ENCODE measurements at places on chromosomes 12 and 14.
A peak's percentile ranks its signal among the peaks of the same experiment; 100 is the strongest.

GRCh38 chr12:49189731-49190716 is 1.1 kb upstream of the TUBA1A start:
- DNase-seq: peak; percentile 22

DNA sequence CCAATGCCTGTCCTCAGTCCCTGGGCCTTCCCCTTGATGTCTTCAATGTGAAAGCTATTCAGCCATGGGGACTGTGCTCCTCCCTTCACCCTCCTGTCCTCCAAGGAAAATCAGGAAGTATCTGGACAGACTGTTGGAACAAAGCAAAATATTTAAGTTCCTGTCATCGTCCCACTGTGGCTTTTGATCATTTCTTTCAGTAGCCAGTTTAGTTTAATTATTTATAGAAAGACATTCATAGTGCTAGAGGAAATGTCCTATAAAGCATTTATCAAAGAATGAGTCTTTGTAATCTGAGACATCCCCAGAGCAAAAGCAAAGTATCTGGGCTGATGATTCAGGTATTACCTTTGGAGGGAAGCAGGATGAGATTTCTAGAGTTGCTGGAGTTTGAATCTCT is 254.1 kb downstream of the NRXN3 start:
- no peak for DNase-seq

- DNase-seq: no peak
These were observed 80.9 kb upstream of the FUT8 start for GRCh38 chr14:65331652-65332051.

DNA sequence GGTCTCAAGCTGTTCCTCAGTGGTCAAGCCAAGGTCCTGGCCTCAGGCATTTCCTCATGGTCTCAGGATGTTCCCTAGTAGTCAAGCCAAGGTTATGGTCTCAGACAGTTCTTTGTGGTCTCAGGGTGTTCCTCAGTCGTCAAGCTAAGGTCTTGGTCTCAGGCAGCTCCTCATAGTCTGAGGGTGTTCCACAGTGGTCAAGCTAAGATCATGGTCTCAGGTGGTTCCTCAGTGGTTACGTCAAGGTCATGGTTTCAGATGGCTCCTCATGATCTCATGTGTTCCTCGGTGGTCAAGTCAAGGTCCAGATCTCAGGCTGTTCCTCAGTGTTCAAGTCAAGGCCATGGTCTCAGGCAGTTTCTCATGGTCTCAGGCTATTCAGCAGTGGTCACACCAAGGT is 540.1 kb downstream of the VRK1 start:
- no peak for DNase-seq

DNA sequence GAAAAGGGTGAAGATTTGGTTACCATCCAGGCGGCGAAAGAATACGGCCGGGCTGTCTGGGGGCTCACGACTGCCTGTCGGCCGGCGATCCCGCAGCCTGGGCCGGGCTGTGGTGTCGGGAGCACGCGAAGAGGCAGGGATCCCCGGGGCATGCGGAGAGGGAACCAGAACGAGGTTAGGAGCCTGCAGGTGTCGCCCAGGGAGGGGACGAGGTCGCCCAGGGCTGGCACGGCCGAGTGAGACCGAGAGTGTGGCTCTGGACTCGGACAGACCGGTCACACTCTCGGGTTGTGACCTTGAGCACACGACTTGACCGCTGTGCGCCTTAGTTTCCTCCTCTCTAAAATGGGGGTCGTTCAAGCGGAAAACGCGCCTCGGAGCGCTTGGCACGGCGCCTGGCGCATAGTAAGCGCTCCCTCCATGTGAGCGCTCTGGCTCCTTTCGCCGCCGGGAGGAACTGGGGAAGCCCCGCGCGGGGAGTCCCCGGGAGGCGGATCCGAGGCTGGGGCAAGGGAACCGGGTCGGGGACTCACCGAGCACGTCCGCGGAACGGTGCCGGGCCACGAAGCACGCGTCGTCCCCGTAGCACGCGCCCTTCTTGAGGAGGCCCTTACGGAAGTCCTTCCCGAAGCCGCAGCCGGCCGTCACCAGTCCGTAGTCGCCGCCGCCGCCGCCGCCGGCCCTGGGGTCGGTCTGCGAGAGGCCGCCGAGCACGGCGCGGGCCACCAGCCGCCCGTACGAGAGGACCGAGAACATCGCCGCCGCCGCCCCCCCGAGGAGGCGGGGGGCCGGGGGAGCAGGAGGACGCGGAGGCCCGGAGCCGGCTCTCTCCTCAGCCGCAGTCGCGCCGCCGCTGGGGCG is 612 bp downstream of the PPTC7 start:
- DNase-seq: peak; percentile 57

DNA sequence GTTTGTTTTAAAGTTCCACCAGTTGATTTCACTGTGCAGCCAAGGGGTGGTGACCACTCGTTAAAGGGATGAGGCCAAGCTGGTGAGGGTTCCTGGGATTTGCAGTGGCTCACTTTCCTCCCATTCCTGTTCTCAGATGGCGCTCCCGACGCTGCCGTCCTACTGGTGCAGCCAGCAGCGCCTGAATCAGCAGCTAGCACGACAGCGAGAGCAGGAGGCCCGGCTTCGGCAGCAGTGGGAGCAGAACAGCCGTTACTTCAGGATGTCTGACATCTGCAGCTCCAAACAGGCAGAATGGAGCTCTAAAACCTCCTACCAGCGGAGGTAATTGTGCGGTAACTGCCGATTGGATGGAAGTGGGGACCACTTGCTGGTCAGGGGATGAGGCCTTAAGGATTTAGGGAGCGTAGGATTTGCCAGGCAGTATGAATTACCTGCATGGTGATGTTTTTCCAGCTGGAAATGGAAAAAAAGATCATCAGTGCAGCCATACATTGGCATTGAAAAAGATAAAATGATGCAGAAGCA is 2.9 kb downstream of the TCHP start:
- DNase-seq: no peak

DNA sequence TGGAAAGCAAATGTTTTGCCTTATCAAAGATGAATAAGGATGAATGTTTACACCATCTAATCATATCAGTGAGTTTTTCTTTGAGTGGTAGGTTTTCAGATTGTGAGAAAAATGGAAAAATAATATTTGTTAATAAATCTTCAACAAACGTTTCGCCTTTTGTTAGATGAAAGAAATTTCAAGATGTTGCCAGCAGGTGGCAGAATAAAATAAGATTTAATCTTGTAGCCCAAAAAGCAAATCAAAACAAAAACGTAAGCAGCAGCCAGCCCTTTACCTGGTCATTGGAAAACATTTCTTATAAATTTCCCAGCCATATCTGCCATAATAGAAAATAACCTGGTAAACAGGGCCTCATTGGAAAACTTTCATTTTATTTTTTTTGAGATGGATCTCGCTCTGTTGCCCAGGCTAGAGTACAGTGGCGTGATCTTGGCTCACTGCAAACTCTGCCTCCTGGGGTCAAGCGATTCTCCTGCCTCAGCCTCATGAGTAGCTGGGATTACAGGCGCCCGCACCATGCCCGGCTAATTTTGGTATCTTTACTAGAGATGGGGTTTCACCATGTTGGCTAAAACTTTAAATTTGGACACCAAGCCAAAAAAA is 15.4 kb upstream of the TMEM120B start:
- DNase-seq: peak; percentile 63

- no peak for DNase-seq
These were observed 64.2 kb downstream of the SPRING1 start for GRCh38 chr12:116673681-116674111.

- DNase-seq: peak; percentile 51
These were observed 80.7 kb downstream of the NPAS3 start for GRCh38 chr14:33019346-33019745.

GRCh38 chr12:52790427-52791270 is 5.3 kb downstream of the KRT3 start:
- no peak for DNase-seq

GRCh38 chr12:101792046-101792931 is 38.5 kb downstream of the GNPTAB start:
- no peak for DNase-seq

DNA sequence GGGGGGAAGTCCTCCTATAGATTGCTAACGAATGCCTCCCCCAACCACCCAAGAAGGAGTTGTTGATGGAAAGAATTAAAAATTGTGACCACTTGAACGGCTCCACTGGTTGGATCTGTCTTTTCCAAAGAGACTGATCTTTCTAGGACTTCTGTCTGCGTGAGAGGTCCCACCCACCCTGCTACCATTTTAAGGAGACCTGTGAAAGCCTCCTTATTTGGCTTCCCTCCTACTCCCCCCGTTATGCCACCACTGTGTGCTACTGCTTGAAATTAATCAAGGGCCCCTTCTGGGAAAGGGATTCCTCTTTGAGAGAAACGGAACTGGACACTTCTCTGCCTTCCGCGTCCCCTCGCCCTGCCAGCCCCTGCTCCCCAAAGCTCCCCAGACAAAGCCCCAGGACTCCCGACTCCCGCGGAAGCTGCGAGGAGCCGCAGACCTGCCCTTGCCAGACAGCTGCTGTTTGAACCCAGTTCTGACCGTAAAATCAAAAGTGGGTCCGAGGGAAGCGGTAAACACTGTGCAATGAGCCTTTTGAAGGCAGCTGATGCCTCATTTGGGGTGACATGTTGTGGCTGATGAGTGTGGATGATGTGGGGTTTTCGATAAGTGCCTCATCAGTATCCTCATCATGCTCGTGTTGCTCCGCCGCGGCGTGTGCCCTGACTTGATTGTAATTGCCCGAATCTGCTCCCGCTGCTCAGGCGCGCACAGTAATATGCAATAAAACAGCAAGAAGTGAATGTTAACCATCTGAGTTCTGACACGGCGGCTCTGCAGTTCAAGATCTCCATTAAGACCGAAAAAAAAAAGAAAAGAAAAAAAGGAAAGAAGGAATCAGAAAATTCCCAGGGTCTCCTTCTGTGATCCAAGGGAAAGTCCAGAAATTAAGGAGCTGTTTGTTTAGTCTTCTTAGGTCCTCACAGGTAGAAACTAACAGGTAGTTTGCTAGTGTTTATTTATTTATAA is 48.2 kb downstream of the MBIP start:
- no peak for DNase-seq

DNA sequence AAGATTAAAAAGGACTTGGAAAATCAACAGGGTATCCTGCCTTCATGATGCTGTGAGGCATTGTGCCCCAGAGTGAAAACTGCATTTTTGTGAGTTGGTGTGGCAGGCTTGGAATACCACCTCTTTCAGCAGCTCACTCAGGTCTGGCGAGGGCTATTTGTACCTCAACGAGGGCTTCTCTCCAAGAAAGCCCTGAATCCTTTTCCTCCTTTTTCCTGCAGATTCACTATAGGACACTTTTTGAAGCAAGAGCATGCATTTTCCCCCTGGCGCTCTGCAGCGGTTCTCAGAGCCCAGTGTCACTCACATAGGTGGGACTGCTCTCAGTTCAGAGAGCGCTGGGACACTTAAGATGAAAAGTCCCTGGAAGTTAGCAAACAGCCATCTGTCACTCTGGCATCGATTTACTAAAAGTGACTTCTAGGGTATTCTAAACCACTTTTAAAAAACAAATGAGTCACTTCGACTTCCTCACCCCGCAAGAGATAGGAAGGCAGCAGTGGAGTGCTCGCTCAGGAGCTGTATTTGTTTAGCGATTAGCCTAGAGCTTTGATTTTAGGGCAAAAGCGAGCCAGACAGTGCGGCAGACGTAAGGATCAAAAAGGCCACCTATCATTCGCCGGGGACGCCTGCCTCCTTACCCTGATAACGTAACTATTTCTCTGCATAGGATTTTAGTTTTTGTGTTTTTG is 782 bp upstream of the LGR5 start:
- DNase-seq: peak; percentile 20

Measured in NCI-H1105 (cell line).